Activated CD4-positive, alpha-beta memory T cell treated with anti-CD3 and anti-CD28 coated beads for 36 hours (primary cell): ENCODE measurements at places on chromosomes 6 and 20.

DNA sequence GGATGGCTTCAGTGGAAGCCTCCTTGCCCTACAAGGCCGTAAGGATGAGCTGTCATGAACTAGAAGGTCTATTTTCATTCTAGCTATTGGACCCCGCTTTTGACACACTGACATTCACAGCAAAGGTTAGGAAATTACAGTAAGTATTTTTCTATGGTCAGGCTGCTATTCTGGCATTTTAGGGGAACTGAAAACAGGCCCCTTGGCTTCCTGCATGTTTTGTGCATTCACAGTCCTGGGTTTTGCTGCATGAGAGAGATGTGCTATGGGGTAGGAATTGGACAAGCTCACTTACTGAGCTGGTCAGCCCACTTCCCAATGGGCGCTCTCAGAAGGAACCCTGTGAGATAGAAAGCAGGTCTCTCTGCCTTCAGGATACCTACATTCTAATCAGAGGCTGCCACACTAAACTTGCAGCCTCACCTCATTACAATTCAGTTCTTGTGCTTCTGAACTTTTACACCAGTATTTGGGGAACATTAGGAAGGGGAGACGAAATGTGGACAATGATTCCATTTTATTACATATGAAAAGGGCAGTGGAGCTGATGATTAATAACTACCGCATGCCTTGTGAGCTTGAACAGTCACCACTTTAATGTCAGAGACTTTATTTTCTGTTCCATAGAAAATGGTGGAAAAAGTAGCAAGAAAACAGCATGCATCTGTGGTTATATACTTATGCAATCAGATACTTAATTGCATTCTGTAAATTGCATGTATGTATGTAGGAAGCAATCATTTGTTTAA is 86.6 kb upstream of the TAB2 start:
- no peaks in the 10 kb centered on the region for H3K36me3 ChIP-seq
- H3K27me3 ChIP-seq, result no peaks in the 10 kb centered on the region
- no peak overlapping the region for H3K27ac ChIP-seq

- no peaks in the 10 kb centered on the region for H3K27me3 ChIP-seq
- no peaks in the 10 kb centered on the region for H3K4me1 ChIP-seq
- no peak for DNase-seq
- no peak overlapping the region for H3K27ac ChIP-seq
- no peaks in the 10 kb centered on the region for H3K36me3 ChIP-seq
- no peak overlapping the region for H3K4me3 ChIP-seq
These were observed 212.4 kb downstream of the GRIK2 start for GRCh38 chr6:101605874-101606273.

GRCh38 chr6:1858196-1858595 is 248.5 kb downstream of the FOXC1 start:
- no peak for DNase-seq
- no peaks in the 10 kb centered on the region for H3K36me3 ChIP-seq
- no peaks in the 10 kb centered on the region for H3K4me1 ChIP-seq
- H3K27me3 ChIP-seq, result no peaks in the 10 kb centered on the region
- H3K4me3 ChIP-seq, result no peak overlapping the region
- no peak overlapping the region for H3K27ac ChIP-seq

DNA sequence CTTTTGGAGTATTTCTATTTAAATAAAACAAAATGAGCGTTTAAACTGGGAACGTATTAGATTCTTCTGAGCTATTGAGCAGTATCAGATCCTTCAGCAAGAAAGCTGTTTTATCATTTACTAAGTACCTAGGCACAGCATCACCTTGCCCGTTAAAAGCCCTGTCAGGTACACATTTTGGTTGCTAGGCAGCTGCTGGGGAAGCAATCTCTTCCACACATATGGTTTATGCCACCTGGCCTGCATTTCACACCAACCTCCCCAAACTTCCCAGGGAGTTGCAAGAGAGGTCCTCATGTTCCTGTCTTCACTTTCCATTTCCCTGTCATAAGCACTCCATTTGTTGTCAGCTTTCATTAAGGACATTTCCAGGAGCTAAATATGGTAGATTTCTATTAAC is 400.1 kb downstream of the PLCB1 start:
- no peak overlapping the region for H3K27ac ChIP-seq
- no peak for DNase-seq
- H3K4me3 ChIP-seq, result no peak overlapping the region
- H3K27me3 ChIP-seq, result no peaks in the 10 kb centered on the region
- no peaks in the 10 kb centered on the region for H3K36me3 ChIP-seq
